Mucosa of gallbladder (tissue), 1 donor: ENCODE measurements at places on chromosomes 2 and 18. TPM values are rescaled to one million over a fixed set of nuclear protein-coding genes. Genes with fewer than 3 reads are reported as not detected.

LONRF2 gene
- 11.2 TPM for total RNA-seq

GRCh38 chr18:76335859-76336640 is 159.0 kb downstream of the ZNF516 start:
- DNase-seq, result no peak

TRPM8 gene
- total RNA-seq, result 0.12 TPM

DNA sequence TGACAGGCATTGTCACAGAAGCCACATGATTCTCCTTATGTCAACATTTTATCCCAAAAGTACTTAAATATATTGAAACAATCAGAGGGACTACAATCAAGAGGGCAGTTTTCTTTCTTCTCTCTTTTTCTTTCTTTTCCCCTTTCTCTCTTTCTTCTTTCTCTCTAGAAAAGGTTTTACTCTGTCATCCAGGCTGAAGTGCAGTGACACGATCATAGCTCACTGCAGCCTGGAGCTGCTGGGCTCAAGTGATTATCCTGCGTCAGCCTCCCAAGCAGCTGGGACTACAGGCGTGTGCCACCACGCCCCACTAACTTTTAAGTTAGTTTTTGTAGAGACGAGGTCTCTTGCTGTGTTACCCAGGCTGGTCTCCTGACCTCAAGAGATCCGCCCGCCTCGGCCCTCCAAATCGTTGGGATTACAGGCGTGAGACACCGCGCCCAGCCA is 1.0 kb upstream of the PRKD3 start:
- DNase-seq, result no peak

- peak; percentile 24 for DNase-seq
Measured at GRCh38 chr18:32049393-32050171, 31.0 kb downstream of the RNF125 start.

- no peak for DNase-seq
Measured at GRCh38 chr2:71713581-71714580, 260.5 kb downstream of the DYSF start.

LYPD1 gene
- 14.6 TPM for total RNA-seq

MTLN gene
- 60.0 TPM for total RNA-seq

DLX2 gene
- total RNA-seq, result 0.14 TPM

GPR35 gene
- total RNA-seq, result 71.2 TPM

ABHD1 gene
- 0.37 TPM for total RNA-seq

TMEM169 gene
- total RNA-seq, result 7.3 TPM

DNA sequence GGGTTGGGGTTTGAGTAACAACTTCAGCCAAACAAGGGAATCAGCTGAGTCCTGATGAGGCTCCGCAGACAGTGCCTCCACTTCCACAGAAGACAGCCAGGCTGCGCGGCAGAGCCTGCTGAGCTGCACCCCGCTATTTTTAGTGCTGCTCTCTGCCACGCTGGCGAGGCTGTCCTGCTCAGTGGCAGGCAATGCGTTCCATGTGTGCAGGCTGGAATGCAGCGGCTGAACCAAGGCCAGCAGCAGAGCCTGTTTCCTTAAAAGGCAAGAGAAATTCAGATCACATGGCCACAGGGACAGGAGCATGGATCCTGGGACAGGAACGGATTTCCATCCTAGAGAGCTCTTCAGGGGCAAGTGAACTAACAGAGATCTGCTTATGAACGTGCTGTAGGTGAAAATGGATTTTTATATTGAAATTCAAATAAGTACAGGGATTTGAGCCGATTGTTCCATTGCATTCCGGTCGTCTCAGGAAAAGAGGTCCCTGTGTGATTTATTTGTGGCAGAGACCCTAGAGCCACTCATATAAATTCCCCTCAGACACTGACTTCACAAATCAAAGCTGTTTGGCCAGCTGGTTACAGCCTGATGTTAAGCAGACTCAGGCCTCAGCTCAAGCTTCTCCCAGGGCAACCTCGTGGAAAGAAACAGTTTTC is 98.7 kb downstream of the COL6A3 start:
- peak; percentile 91 for DNase-seq

RAB6C gene
- total RNA-seq, result 0.23 TPM

DNA sequence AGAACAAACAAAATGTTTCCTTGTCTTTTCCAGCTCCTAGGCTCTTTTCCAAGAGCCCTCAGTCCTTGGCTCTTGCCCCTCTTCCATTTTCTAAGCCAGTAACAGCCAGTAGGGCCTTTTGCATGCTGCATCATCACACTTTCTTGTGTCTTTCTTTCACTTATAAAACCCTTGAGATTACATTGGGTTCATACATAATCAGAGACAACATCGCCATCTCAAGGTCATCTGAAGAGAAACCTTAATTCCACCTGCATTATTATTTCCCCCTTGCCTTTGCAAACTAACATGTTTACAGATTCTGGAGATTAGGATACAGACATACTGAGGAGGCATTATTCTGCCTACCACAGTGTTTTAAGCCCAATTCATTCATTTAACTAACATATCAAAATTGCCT is 697.3 kb downstream of the TRIB2 start:
- DNase-seq, result no peak

GRCh38 chr2:20728114-20728758 is 61.3 kb downstream of the GDF7 start:
- no peak for DNase-seq

DNA sequence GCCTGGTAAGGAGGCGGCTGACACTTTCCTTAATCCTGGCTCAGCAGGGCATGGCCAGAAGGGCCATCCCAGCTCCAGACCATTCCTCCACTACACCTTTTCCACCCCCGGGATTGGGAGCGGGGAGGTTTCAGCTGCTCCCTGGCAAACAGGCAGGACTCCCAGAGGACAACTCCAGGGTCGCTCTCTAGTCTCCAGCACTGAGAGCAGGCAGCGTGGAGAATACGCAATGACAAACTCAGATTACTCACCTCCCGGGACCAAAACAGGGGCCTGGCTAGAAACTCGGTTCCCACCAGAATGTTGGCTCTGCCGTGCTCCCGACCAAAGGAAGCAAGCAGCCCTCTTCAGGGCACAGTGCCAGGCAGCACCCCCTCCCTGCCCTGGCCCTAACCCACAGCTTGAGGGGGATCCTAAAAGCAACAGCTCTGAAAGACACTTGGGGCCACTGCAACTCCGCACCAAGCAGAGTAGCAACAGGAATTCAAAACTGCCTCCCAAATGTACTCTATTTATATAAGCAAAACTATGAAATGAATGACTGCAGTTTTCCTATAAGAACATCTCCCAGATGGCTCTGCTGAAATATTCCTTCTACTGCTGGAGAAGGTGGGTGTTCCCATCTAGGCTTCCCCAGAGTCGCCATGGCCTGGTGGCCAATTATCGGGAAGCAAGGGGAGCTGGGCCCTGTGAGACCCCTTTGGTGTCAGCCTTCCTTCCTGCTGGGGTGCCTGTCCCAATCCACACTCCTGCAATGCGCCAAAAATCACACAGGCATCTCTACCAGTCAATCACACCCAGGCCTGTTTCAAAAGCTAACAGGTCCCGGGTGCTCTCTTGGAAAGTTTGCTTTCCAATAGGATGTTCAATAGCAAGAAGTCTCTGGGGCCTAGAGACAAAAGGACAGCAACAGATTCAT is 61.2 kb upstream of the POMC start:
- DNase-seq, result no peak

DNA sequence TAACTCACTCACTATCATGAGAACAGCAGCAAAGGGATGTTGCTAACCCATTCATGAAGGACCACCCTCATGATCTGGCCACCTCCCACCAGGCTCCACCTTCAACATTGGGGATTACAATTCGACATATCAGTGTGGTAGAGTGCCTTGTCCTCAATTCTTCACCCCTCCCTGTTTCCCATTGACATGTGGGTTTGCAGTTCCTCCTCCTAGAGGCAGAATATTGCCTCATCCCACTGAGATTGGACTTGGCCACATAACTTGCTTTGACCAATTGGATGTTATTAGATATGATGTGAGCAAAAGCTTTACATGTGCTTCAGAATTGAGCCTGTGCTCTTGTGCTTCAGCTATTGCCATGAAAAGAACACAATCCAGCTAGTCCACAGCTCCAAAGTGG is 217.0 kb upstream of the CXCR4 start:
- DNase-seq, result no peak

DNA sequence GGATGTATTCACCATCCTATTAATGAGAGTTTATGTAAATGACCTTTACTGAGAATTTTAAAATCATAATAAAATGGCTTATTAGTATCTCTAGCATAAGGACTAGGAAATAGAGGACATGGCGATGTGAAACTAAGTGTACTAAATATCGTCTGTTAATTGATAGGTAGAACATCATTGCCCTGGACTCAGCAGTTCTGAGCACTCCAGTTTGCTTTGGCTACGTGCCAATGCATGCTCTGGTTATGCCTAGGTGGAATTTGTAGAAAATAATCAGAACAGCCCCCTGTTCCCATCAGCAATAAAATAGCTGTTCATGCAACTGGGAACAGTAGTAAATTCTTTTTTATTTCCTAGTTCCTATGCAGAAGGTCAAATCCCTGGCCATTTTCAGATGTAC is 247.8 kb downstream of the DOK6 start:
- no peak for DNase-seq

EPHA4 gene
- total RNA-seq, result 9.0 TPM

DNA sequence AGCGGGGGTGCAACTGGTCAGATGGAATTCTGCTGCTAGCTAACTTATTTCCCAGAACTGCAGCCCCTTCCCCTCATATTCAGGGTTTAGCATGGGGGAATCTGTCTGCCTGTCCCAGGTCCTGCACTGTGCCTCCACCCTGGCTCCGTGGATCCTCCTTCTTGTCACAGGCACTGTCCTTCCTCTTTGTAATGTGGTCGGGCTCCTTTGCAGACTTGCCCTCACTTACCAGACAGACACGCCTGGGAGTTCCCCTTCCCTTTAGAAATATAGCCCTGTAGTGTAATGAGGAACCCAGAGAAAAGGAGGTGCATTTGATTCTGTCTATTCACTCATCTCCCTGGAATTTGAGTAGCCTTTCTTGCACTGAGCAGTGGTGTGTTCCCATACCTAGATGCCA is 108.7 kb downstream of the TRIM43 start:
- no peak for DNase-seq

IL37 gene
- 0.29 TPM for total RNA-seq

TTN gene
- total RNA-seq, result 92.5 TPM

GRCh38 chr2:176130957-176131847 is 1.7 kb downstream of the HOXD8 start:
- DNase-seq, result no peak

GRCh38 chr2:46963210-46963609 is 47.6 kb upstream of the MCFD2 start:
- no peak for DNase-seq

STPG4 gene
- total RNA-seq, result 0.20 TPM

DNA sequence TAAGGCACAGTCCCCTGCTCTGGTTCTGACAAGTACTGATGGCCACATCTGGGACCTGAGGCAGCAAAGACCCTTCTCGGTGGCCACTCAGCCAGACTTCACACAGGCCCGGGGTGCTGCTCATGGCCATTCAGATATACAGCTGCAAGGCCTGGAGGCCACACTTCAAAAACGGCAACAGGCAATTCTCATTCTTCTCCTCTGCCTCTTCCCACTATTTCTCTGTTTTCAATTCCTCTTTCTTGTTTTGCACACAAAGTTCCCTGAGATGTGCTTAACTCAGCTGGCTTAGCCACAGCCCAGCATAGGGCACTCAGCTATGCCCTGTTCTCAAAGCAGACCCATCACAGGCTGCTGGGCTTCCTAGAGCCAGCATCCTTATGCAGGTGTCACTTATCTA is 29.9 kb downstream of the PTPN18 start:
- no peak for DNase-seq

CLEC4F gene
- 0.17 TPM for total RNA-seq

SCN2A gene
- 1.7 TPM for total RNA-seq

ANKRD62 gene
- not detected for total RNA-seq

DNA sequence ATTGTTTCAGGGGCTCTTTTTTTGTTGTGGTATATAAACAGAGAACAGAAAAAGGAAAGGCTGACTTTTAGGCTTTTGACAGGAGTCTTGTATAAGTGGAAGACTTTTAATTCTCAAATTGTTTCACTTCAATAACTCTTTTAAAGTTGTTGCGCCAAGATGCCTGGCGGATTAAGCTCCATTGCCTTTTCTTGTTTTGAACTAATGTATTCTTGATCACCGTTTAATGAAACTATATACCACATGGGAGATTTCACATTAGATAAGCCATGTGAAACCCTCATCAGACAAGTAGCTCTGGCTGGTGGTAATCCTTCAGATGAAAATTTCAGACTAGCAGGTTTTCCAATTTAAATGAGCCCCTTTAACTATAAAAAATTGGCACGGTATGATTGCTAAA is 257.4 kb downstream of the CCDC178 start:
- DNase-seq, result no peak

DNA sequence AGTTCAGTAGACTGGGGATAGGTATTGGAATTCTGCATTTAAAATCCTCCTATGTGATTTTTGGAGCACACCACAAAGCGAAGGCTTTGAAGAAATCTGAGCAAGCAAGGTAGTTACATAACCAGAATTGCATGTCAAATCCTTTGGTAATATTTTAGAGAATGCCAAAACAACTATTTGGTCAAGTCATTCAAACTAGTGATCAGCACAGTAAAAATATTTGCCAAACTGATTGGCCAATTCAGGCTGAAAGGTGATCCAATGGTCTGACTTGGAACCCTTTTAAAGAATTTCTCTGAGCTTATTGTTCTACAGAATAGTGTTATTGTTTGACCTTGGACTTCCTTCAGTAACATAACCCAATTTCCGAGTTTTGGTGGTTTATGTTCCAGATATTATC is 214.2 kb upstream of the ETAA1 start:
- no peak for DNase-seq

DNA sequence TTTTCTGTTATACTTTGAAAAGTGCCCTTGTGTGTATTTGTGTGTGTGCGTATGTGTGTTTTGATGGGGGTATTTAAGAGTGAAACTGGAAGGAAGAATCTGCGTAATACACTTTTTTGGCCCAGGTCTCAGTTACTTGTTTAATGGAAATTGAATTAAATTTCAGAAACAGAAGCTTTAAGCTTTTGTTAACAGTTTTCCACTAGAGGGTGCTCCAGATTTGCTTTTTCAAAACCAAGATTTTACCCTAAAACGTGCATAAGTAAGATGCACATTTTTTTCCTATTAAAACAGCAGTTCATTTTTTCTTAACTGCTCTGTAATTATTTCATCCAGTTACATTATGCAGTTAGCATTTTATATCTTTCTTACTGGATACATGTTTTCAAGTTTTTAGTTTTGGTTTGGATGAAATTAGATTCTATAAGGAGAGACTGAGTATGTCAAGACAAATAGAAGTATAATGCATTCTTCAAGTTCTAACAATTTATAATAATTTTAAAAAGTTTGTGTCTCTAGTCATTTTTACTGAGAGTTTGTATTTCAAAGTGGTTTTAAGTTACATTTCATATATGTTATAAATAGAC is 97.2 kb downstream of the PIK3C3 start:
- no peak for DNase-seq

XDH gene
- total RNA-seq, result 4.6 TPM

DNA sequence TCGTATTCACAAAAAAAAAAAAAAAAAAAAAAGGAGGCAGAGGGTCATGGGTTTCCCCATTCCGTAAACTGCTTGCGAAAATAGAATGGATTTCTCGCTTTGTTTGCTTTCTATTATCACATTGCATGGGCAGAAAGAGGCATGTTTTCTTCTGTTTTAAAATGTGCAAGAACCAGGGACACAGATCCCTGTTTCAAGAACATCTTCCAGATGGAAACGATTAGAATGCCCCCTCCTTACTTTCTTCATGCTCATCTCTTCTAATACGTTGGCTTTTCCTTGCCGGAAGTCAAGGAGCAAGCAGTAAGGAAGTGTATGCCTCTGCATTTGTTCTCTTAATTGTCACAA is 51.0 kb upstream of the ZNF516 start:
- no peak for DNase-seq

SLC5A7 gene
- total RNA-seq, result 0.20 TPM
